ENCODE measurements at places on chromosomes 5 and 9.

DNA sequence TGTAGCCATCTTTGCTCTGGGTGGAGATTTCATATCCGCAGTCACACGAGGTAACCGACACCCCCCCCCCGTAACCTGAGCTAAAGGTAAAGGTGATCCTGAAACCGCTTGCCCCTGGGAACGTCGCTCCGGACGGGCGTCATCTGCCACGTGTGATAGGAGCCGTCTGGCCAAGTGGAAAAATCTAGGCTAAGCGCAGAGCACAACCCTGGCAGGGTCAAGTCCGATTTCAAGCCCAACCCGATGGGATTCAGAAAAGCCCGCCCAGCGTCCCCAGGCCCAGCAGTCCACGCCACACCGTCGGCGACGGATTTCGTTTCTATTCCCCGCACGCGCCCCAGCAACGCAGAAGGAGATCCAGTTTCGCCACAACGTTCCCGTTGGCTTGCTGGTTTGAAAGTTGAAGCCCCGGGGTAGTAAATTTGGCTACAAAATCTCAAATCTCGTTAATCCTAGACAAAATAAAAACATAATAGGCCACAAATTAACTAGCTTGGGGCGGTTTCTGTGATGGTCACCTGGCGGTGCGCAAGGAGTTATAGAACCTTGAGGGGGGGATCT, 32.4 kb upstream of the NFIB start:
- DNase-seq: no peak

- DNase-seq: no peak
Observed at GRCh38 chr9:107869111-107869510, 379.5 kb upstream of the KLF4 start.

DNA sequence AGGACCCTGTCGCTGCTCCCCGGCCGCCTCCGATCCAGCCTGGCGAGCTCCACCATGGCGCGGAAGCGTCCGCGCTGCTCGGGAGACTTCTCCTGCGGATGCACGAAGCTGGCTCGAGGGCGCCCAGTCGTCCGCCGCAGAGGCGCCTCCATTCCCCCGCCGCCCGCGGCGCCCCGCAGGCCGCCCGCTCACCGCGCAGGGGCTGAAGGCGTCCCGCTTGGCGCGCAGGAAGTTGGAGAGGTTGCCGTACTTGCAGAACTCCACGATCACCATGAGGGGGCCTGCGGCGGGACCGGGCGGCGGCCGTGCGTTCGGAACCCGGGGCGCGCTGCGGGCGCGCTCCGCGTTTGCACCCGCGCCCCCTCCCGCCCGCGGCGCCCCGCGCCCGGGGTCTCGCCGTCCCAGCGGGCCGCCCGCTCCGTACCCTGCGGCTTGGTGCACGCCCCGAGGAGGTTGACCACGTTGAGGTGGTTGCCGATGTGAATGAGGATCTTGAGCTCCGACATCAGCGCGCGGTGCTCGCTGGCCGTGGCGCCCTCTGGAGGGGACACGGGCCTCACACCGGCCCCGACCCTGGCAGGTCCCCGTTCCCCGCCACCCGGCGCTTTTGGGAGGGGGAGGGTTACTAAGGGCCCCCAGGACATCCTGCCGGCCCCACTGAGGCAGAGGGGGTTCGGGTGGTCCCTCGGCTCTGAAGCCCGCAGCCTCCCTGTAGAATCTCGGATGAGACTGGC, 27.7 kb upstream of the SCGB3A1 start:
- peak; percentile 53 for DNase-seq

DNA sequence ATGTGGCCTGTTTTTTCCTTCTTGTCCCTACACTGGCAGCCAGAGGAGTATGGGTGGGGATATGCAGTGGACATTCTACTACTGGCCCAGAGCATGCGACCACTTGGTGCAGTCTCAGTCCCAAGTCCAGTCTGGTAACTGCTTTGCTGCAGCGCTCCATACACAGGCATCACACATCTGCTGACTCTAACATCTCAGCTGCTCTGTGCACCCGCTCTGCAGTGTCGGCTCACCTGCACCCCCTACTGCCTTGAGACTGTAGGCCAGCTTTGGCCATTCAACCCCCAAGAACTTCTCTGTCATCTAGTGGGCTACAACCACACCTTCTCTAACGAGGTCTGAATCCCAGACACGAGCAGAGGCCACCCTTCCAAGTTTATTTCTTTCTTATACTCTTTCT, 46.4 kb upstream of the SLCO6A1 start:
- no peak for DNase-seq

DNA sequence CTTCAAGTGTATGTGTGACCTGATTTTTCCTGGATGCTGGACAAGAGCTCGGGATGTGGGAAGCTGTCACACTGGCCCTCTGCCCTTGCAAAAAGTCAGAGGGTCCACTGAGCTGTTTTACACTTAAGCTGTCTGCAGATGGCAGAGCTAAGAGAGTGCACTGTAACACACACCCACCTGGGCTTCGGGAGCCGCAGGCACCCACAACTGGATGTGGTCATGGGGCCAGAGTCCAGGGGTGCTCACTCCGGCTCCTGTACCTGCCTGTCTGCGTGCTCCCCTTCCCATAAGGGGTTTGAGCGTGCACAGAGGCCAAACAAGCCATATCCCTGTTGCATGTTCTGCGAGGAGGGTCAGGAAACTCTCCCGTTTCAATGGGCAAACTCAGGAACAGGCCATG, 82.5 kb downstream of the LRRC70 start:
- no peak for DNase-seq

GRCh38 chr9:135919318-135919890, 12.1 kb upstream of the CAMSAP1 start:
- no peak for DNase-seq

GRCh38 chr5:92761585-92761984, 819.4 kb downstream of the NR2F1-AS1 start:
- no peak for DNase-seq

- DNase-seq: no peak
Observed at GRCh38 chr9:38286766-38287165, 105.7 kb upstream of the ALDH1B1 start.

GRCh38 chr9:133702798-133703590, 35.2 kb downstream of the SARDH start:
- DNase-seq: no peak

- DNase-seq: no peak
Observed at GRCh38 chr9:12094046-12094445, 599.1 kb upstream of the TYRP1 start.

- DNase-seq: no peak
Observed at GRCh38 chr5:116456036-116456435, 118.6 kb downstream of the SEMA6A start.

- no peak for DNase-seq
Observed at GRCh38 chr9:87322840-87323635, 174.6 kb upstream of the DAPK1 start.

DNA sequence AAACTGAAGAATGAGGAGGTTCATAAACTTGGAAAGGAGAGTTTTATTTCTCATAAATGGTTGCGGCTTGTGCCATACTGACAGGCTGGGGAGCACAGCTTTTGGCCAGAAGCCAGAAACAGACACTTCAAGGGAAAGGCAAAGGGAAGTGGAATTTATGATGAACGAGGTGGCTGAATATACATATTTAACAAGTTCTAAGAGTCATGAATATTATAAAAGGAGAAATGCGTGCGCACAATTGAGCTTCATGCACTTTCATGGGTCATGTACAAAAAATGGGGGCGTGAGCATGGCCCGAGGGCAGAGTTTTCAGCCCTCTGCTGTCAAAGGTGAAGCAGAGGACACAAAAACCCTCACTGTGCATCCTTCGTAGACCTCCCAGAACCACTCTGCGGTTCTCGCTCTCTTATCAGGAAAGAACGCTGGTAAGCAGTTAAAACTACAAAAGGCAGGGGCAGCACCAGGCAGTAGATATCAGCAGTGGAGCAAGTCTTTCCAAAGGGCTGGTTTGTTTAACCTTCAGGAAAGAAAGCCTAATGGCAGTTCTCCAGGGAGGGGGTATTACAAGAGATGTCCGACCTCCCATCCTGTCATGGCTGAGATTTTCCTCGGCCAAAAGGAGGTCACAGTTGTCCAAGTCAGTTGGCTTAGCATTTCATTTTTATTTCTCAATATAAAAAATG, 29.0 kb downstream of the AUH start:
- DNase-seq: no peak

DNA sequence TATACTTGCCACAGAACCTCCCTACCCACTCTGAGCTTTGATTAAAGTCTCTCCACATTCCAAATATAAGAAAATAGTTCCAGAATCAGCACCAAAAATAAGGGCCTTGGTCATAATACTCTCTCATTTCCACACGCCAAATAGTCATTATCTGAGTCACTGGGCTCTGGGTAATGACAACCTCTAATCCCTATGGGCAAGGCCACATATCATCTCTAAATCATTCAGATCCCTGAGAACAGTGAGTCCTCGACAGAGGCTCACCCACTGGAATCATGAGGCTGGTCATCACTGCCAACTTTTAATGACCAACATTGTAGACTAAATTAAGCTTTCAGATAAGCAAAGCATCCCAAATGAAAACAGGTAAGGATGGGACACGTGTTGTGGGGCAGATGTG, 28.1 kb downstream of the FAM114A2 start:
- no peak for DNase-seq

GRCh38 chr9:99973455-99973854, 67.0 kb downstream of the STX17 start:
- DNase-seq: no peak

DNA sequence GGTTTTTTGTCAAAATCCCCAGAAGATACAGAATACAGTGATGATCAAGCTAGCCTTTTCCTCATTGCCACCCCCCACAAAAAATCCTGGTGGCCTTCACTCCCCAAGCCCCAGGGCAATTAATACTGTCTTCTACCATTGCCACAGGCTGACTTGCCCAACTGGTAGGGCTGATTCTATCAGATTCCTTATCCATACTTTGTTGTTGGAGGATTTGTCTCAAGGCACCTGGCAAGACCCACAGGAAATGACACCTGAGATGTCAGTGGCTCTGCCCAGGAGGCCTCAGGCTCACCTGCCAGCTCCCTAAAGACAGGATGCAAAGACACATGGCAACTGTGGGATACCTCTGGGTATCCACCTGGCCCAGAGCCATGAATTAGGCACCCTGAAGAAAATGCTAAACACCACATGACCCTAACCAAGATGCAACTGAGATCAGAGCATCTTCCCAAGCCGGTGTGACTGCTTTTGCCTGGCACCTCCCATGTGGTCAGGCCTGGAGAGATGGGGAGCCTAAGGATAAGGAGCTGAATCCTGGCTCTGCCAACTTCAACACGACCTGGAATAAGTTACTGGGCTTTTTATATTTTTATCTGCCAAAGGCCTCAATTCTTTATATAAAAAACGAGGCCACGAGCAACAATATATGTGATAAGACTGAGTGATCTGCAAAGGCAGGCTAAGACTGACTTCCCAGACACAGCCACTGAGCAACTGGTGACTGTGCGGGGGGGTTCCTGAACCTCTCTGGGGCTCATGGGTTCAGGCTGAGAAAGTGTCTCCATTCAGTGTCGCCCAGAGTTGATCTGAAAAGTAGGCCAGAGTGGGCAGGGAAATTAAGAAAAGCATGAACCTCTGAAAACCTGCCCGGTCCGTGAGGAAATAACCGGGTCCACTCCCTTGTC, 944 bp downstream of the ATOX1 start:
- peak; percentile 11 for DNase-seq

- no peak for DNase-seq
Observed at GRCh38 chr9:124343533-124344290, 71.5 kb downstream of the PSMB7 start.

GRCh38 chr5:14810282-14810681, 61.3 kb downstream of the ANKH start:
- no peak for DNase-seq

DNA sequence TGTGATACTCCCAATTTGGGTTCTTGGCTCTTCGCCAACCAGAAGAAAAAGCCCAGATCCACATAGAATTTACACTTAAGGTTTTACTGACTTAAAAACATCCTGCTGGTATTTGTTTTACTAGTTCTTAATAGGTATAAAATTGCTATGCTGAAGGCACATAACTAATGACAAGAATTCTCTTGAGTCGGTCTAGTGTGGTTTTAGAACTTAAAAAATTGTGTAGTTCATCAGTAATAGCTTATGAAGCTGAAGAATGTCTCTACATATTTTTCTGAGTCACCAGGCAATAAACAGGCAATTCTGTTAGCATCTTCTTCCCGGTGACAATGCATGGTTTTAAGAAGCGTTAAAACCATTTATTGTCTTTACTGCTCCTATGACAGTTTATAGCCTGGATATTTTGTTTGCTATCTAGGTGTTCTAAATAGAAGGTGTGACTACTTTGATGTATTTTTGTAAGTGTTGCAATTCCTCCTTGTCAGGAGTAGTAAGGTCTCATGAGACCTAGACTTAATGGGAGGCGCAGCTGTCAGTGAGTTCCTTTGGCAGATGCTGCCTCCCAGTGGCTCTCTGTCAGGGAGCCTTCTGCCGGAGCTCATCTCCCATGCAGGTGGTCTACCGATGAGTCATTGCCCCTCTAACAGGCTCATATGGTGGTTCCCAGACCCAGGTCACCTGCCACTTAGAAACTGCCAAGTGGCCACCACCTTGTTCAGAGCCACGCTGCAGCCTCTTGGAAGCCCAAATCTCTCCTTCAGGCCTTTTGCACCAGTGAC, 173.8 kb downstream of the MAST4 start:
- no peak for DNase-seq

- no peak for DNase-seq
Observed at GRCh38 chr5:96812851-96813250, 5.1 kb upstream of the ERAP1 start.

- DNase-seq: no peak
Observed at GRCh38 chr9:122219856-122220672, 8.7 kb downstream of the LHX6 start.

GRCh38 chr9:122229485-122229837, 704 bp upstream of the LHX6 start:
- no peak for DNase-seq

DNA sequence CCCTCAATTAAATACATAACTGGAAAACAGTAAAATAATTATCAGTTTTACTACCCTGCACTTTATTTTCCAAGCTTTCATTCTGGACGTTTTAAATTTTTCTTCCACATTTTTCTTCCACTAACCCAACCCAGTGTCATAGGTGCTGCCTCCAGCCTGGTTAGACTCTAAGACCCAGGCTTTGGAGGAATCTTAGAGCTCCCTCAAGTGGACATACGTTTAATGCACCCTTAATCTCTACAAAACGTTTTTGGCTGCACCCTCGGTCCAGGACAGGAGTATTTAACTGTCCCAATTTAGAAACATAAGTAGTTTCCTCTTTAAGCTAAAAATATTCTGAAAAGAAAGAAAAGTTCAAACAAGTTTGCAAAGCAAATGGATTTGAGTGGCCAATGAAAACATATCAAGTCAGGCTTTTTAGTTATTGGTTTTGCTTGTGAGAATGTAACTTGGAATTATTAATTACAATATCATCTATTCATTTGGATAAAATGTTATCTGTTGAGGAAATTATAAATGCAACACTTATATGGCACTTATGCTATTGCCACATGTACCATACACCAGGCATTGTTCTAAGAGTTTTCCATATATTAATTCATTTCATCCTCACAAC, 38.9 kb downstream of the CDH6 start:
- DNase-seq: peak; percentile 24

- no peak for DNase-seq
Observed at GRCh38 chr5:33725806-33726205, 166.0 kb downstream of the ADAMTS12 start.

- DNase-seq: no peak
Observed at GRCh38 chr9:93258419-93258817, 74.5 kb downstream of the WNK2 start.

- DNase-seq: no peak
Observed at GRCh38 chr5:158465086-158465972, 606.4 kb upstream of the CLINT1 start.

- DNase-seq: peak; percentile 11
Observed at GRCh38 chr5:101943784-101944183, 352.3 kb downstream of the SLCO4C1 start.
